ENCODE measurements at places on chromosomes 4 and X.

DNA sequence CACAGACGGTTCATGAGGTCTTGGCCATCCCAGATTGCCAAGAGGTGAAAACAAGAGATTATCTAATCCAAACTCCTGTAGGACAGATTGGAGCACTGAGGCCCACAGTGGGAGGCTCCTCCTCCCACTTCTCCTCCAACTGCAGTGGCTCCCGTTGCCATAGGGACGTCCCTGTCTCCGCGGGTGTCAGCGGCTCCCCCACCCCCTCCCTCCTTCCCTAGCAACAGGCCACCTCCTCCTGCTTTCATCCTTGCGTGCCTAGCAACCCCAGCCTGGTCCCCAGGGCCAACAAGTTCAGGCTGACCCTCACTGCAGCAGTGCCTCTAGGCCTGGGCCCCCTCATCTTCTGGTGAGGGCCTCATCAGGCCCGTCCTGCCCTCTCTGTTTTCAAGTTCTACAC, 6.8 kb upstream of the IQSEC2 start:
- no peak for DNase-seq

GRCh38 chr4:102787096-102787881, 26.5 kb upstream of the MANBA start:
- DNase-seq = no peak

DNA sequence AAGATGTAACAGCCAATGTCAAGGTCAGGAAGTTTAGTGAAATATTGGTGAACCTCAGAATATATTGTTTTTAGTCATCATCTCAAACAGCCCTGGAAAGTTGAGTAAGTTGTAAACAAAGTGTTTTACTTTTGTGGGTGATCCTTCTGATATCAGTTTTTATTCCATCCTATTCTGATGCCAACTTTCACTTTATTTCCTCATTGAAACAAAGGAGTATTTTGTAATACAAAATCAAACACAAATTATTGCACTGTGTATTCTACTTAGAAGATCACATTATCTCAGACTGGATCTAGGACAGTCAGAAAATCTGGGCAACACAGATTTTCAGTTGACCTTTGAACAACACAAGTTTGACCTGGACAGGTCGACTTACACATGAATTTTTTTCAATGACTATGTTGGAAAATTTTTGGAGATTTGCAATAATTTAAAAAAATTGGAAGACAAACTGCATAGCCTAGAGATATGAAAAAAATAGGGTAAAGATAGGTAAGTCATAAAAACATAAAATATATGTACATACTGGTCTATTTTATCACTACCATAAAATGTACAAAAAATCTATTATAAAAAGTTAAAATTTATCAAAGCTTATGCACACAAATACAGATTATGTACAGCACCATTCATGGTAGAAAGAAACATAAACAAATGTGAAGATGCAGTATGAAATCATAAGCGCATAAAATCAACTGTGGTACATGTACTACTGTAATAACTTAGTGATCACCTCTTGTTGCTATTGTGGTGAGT, 709.1 kb upstream of the FAM241A start:
- DNase-seq = no peak

DNA sequence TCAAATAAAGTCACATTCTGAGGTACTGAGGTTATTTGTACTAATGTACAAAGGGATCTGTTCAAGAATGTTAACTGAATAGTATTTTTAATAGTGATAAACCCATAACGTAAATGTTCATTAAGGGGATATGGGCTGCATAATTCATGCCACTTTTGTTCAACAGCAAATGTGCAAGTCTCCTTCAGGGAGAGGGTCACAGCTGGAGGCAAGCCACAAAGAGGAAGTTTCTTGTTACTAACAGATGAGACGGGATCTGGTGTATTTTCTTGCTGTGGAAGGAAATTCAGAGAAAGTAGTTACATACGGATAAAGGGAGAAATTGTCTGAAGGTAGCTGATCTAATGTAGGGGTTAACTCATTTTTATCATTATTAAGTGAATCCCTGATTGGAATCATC, 10.0 kb downstream of the ZFP42 start:
- DNase-seq = no peak

DNA sequence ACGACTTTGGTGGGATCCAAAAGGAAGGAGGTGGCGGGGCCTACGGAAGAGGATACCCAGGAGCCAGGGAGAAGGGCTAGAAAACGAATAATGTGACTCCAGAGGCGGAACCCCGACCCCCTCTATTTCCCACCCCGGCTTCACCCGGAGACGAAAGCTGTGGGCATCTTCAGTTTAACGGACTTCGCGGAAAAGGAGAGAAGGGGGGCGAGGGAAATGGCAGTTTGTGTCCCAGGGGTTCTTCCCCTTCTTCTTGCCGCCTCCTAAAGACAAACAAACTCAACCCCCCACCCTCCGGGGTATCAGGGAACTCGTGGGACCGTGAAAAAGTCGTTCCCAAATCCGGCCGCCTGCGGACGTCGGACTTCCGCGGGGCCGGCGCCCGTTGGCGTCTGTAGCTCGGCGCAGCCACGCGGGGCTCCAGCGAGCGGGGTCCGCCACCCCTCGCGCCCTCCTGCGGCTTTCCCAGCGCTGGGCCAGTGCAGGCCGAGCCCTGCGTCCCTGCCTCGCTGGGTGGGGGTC, 3.6 kb upstream of the LEF1 start:
- no peak for DNase-seq

- no peak for DNase-seq
These were observed 63.4 kb downstream of the CLDN34 start for GRCh38 chrX:10030570-10030969.

GRCh38 chr4:4662230-4662629, 120.4 kb upstream of the STX18 start:
- no peak for DNase-seq

DNA sequence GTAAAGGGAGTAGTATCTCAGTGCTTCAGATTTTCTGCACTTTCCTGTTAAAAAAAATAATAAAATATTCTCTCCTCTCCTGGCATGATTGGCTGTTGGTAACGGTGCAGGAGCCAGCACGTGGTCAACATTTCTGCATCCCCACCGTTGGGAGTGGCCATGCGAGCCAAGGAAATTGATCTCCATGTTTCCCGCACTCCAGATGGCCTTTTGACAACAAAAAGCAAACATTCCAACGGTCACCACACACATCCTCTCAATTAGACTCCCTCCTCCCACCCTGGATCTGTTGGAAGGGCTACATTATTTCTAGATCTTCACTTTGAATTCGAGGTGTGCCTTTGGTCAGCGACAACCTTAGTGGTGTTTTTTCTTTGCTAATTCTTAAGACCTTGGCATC, 45.0 kb downstream of the STK32B start:
- no peak for DNase-seq

DNA sequence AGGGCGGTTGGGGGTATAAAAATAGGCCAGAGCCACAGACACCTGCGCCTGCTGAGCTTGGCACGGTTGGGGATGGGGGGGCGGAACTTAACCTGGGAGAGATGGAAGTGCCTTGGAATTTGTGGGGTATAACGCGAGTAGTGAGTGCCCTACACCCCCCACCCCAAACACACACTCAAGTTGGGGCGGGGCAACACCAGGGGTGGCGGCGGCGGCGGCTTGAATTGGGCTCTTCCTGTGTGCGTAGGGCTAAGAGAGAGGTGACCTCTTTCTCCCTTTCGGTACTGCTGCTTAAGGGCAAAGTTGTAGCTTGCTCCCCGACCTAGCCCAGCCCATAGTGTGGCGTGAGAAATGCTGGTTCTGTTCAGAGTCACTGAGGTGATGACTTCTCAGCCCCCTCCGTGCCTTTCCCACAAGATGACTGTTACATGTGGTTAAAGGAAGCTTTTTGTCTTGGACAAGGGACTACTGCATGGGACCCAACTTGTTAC, 839 bp downstream of the STK26 start:
- no peak for DNase-seq

GRCh38 chrX:34901761-34902160, 40.8 kb upstream of the FAM47B start:
- no peak for DNase-seq
